ENCODE measurements at places on chromosomes 1 and 21.

GRCh38 chr1:165992533-165992932 lies 165.1 kb downstream of the UCK2 start:
- no peak for DNase-seq

GRCh38 chr1:190140644-190141043 lies 337.0 kb downstream of the BRINP3 start:
- no peak for DNase-seq

DNA sequence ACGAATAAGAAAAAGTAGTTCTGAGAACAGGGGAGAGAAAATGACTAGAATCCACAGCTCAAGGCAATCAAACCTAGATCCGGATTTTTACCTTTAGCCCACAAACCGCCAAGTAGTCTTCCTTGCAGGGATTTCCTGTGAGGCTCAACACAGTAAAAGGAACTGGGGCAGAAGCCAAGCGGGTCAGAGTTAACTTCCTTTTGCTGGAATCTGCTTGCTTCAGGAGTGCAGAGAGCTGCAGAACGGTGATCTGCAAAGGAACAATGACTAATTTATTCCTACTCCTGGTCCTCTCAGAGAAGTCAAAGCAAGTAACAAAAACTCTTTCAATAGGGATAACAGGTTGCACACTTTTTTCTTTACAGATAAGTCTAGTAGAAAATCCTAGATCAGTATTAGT lies 53.4 kb downstream of the UBR4 start:
- DNase-seq, result no peak

DNA sequence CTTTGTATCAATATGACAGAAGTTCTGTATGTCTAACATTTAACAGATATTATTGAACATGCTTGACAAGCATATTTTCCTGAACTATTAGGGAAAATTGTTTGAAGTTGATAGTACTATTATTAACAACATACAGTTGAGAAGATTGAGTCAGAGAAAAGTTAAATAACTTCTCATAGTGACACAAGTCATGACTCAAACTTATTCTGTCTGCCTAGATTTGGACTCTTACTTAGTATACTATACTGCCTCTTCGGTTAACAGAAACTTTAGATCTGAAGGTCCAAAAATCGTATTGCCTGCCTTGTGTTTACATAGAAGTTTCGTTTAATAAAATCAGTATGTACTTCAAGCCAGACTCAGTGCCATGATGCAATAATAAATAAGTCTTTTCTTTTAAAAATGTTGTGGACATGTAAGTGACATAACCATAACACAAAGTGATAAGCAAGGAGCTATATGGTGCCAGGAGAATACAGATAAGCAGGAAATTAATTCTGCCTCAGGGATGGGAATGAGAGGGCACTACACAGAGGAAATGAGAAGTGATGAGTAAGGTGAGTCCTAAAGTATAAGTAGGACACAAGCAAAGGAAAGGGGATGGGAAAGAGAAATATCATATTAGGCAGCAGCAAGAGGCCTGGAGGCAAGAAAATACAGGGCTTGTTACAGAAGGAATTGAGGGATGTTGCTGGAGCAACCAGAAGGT lies 48.1 kb downstream of the LHX9 start:
- no peak for DNase-seq

- no peak for DNase-seq
Measured at GRCh38 chr21:25188677-25189079, 418.6 kb downstream of the MRPL39 start.

DNA sequence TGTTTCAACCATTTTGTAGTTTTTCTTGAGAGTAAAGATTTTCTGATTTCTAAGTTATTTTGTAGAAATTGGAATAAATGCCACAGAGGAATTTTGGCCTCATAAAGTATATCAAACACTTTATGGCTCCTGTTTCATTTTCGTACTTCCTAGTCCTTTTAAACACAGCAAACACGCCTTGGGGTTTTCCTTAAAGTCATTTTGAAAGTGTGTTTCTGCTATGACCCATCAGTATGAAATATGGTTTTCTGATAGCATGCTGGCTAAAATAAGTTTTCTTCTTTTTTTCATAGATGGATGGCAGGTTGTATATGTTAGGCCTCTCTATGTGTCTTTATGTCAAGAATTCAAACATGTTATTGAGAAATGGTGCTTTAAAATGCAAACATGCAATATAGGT lies 940.1 kb upstream of the TMPRSS15 start:
- DNase-seq, result no peak

DNA sequence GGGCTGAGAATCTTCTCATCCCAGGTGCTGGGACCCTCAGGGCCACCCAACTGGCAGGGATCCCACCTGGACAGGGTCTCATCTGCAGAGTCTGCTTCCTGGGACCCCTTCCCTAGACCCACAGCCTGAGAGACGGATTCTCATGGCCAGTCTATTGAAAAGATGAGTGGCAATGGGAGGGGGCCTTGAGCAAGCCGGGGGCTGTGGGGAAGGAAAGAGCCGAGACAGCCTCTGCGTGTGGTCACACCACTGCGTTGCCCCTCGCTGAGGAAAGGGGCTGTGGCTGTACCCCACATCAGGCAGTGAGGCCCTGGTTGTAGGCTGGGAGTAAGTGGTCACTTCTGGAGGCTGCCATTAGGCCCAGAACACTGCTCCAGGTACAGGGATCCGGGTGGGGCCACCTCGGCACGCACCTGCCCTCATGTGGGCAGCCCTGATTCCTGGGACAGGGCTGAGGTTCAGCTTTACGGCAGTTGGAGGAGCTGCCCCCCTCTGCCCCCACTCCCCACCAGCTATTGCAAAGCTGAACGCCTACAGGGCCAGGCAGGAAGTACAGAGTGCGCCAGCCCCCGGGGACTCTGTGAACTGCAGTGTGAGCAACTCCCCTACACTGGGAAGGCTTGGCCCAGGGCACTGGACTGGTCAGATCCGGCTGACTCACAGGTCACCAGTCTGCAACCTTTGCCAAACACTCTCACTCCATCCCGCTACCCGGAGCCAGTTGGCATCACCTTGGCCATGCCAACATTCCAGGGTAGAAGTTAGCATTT lies 106.9 kb downstream of the RIPK4 start:
- DNase-seq, result no peak

DNA sequence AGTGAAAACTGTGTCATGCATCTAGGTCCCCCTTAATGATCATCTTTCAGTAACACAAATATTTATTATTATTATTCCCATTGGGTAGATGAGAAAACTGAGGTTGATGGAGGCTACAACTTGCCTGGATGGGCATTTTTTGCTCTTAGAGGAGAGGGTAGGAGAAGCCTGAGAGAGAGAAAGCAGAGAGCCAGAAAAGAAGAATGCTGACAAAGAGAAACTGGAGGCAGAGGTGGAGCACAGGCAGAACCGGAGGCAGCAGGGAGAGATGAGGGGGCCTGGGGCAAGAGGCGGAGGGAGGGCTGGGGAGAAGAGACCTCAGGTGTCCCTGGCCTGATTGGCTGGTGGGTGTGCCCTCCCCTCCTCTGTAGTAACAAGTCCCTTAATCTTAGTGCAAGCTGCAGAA lies 4.1 kb downstream of the BLACAT1 start:
- DNase-seq, result no peak

DNA sequence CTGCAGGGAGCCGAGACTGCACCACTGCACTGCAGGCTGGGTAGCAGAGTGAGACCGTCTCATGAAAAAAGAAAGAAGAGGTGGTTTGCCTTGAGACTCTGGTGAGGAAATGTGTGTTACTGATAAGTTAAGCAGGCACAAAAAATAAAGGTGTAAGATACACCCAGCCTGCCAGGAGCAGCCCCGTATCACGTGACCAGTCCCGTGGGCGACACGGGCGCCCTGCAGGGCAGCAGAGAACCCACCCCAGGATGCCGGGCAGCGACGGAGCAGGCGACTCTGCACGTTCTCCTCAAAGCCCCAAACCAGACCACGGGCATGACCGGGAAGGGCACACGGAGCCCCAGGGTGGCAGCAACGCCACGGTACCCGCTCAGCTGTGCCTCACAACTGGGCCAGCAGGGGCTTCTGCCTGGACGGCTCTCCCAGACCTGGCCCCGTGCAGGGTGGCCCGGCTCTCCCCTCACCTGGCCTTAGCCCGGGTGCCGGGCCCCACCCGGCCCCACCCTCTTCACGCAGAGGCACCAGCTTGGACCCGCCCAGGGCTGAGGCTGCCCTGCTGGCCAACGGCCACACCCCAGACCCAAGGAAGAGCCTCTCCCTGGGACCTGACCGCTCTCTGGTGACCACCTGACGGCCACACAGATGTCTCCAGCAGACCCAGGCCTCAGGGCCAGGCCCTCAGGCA lies 8.1 kb upstream of the TNFRSF4 start:
- no peak for DNase-seq
